ENCODE measurements at places on chromosomes 5 and 9.
A peak's percentile ranks its signal among the peaks of the same experiment; 100 is the strongest.

GRCh38 chr5:66231508-66231907 lies 87.4 kb downstream of the SREK1 start:
- no peak for DNase-seq

- DNase-seq = no peak
Measured at GRCh38 chr5:74839229-74839628, 27.0 kb downstream of the FAM169A start.

GRCh38 chr5:136330353-136331038 lies 34.8 kb downstream of the TRPC7 start:
- no peak for DNase-seq

DNA sequence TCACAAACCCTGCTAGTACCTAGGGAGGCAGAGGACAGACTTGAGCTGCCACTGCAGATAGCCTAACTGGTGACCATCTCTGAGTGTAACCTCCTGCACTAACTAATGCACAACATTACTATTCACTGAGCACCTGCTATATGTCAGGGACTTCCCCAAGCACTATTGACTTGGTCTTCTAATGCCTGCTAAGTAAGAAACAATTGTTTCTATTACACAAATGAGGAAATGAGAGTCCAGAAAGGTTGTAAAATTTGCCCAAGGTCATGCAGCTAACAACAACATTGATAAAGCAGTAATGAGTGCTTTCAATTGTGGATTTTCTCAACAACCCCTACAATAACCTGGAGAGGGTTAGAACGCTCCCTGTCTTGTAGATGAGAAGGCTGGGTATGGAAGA lies 183.7 kb downstream of the ZNF462 start:
- DNase-seq = no peak

GRCh38 chr9:6870650-6871477 lies 113.1 kb downstream of the KDM4C start:
- no peak for DNase-seq

DNA sequence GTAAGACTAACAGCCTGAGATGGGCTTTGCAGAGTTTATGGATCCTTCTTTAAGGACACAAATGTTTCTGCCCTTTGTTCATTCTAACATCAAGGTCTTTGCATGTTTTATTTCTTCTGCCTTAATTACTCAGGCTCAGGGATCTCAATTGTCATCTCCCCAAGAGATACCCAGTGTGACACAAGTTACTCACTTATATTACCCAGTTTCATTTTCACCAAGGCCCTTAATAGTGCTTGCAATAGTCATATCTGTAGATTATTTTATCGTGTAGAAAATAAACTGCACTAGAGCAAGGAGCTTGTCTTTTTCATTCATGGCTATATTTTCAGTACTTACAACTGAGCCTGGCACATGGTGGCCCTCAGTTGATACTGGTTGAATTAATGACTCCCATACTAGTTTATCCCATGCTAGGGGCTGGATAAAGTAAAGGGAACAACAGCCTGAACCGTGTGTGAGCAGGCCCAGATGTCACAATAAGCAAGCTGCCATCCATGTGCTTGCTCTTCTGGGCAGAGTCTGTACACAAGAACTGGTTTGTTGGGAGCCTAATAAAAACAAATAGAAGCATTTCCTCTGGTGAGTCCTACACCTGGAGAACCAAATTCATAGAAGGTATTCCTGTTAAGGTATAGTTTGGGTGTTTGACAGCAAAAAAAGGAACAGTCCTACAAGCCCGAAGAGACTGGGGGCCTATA lies 112.5 kb upstream of the CD180 start:
- no peak for DNase-seq

DNA sequence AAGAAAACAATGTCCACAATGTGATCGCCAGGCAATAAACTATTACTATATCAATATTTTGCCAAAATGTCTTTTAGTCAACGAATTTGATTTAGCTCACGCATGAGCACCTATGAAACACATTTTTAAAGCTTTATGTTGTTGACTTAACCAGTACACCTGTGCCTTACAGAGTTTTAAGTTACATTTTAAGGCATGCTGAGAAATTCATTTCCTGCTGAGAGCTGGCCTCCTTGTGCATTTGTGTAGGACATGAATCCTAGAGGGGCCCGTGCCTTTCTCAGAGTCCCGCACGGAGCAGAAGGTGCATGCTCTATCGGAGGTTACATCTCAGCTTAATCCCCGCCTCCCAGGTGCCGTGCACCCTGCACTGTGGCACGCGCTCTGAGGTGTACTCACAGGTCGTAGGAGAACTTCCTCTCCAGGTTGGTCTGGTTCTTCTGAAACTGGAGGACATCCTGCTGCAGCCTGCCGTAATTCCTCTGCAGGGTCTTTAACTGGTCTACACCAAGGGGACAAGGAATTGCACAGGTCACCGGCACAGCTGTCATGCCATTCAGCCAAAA lies 53.2 kb downstream of the GOLM1 start:
- DNase-seq = no peak

DNA sequence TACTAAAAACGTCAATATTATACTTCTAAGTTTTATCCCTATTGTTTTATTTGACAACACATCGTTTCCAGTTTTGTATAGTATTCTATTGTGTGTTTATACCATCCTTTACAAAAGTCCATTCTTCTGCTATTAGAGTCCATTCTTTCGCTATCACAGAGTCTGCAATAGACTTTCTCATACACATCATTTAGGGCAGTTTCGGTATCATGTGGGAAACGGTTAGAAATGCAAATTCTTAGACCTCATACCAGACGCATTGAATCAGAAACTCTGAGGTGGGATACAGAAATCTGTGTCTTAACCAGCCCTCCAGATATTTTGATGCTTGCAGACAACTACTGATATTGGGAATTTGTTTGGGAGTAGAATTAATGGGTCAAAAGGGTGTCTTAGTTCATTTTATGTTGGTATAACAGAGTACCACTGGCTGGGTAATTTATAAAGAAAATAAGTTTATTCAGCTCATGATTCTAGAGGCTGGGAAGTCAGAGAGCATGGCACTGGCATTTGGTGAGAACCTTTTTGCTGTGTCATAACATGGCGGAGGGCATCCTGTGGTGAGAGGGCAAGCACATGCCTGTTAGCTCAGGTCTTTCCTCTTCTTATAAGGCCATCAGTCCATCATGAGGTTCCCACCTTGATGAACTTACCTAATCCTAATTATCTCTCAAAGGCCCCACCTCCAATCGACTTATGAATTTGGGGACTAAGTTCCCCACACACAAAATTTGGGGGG lies 21.1 kb downstream of the CARTPT start:
- DNase-seq = no peak

DNA sequence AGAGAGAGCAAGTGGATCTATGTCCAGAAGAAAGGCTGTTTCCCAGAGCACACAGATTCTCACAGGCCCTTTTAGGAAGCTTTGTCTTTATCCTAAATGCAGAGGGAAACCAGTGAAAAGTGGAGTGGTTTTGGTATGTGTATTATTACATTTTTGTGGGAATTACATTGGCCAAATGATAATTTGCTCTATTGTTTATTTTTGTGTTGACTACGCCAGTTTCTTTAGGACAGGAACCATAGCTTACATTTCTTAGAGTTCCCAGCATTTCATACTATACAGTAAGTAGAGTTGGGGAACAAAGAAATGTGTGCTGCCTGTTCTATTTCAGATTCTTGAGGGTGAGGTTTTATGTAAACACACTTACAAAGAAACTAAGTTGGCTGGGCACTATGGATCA lies 29.4 kb upstream of the SPATA31D4 start:
- DNase-seq = no peak

GRCh38 chr9:35757226-35757891 lies 3.3 kb upstream of the MSMP start:
- no peak for DNase-seq

DNA sequence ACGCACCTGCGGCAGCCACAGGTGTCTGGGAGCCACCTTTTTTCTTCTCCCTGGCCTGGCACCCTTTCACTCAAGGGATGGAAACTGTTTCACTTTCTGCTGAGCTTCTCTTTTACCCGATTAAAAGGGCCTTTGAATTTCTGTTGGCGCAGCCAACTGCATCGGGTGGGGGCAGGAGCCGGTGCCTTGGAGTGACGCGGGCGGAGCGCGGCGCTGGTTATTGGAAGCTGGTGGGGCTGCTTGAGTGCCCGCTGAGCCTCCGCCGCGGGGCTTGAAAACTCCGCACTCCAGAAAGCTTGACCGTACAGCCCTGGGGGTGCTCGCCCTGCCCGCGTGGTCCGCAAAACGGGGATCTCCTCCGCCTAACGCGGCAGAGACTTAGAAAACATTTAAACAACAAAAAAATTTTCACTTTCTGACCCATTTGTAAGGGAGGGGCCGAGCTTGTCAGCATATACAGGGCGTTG lies 52.0 kb upstream of the TJP2 start:
- DNase-seq = peak; percentile 49

All from fibroblast of mammary gland (primary cell).